Osteoblast (primary cell): ENCODE measurements at places on chromosomes 12 and 14. TPM values are rescaled to one million over a fixed set of nuclear protein-coding genes. Genes with fewer than 3 reads are reported as not detected.

The RBM25 gene
- 32.9 and 33.6 TPM in 2 replicates for total RNA-seq

The FIGNL2 gene
- total RNA-seq, result 0.29 and 0.36 TPM in 2 replicates

The IL23A gene
- total RNA-seq, result not detected in 2 replicates

The PTMS gene
- total RNA-seq, result 70.4 and 72.7 TPM in 2 replicates

The HRK gene
- under 0.01 and 0.59 TPM in 2 replicates for total RNA-seq

The SLC2A13 gene
- total RNA-seq, result 12.3 and 13.8 TPM in 2 replicates

The LPAR5 gene
- total RNA-seq, result under 0.01 TPM in 1 of 2 replicates, not detected in the other

The NINJ2 gene
- total RNA-seq, result 2.9 and 5.8 TPM in 2 replicates

The NRIP2 gene
- 0.59 TPM in 1 of 2 replicates, not detected in the other for total RNA-seq

The DUSP6 gene
- 28.6 and 30.0 TPM in 2 replicates for total RNA-seq

The CDK2 gene
- 13.0 and 13.4 TPM in 2 replicates for total RNA-seq

The PRB2 gene
- total RNA-seq, result not detected in 2 replicates

The SLC2A14 gene
- total RNA-seq, result under 0.01 TPM in 1 of 2 replicates, not detected in the other

The ART4 gene
- not detected in 2 replicates for total RNA-seq

The FLRT2 gene
- 39.1 and 46.3 TPM in 2 replicates for total RNA-seq

The FAM181A gene
- total RNA-seq, result not detected in 2 replicates

The PSME1 gene
- total RNA-seq, result 95.5 and 111 TPM in 2 replicates

The LMNTD1 gene
- not detected in 2 replicates for total RNA-seq

The LBHD2 gene
- total RNA-seq, result not detected in 2 replicates

The KIF5A gene
- 0.29 and 0.36 TPM in 2 replicates for total RNA-seq

The SAV1 gene
- total RNA-seq, result 44.2 and 50.1 TPM in 2 replicates

The EXOC5 gene
- total RNA-seq, result 78.1 and 80.3 TPM in 2 replicates

The NPAS3 gene
- total RNA-seq, result 0.59 and 0.72 TPM in 2 replicates

The PTCSC3 gene
- total RNA-seq, result not detected in 2 replicates

The KRT3 gene
- total RNA-seq, result not detected in 2 replicates

The TAS2R20 gene
- total RNA-seq, result 5.3 and 5.4 TPM in 2 replicates

The GNPTAB gene
- total RNA-seq, result 93.0 and 93.1 TPM in 2 replicates

The TTC6 gene
- total RNA-seq, result under 0.01 TPM in 2 replicates

The KRT1 gene
- not detected in 2 replicates for total RNA-seq

The CCDC175 gene
- total RNA-seq, result not detected in 2 replicates

The CAPZA3 gene
- not detected in 2 replicates for total RNA-seq

The GPR135 gene
- total RNA-seq, result 5.1 and 5.3 TPM in 2 replicates

The RNASE4 gene
- 18.1 and 24.2 TPM in 2 replicates for total RNA-seq

The RNASE9 gene
- not detected in 2 replicates for total RNA-seq

The IRAK3 gene
- 3.6 and 4.4 TPM in 2 replicates for total RNA-seq

The CEP170B gene
- total RNA-seq, result 17.1 and 21.0 TPM in 2 replicates

The KRT72 gene
- total RNA-seq, result not detected in 2 replicates

The LTBP2 gene
- 493 and 546 TPM in 2 replicates for total RNA-seq

The HOXC9 gene
- 8.3 and 11.6 TPM in 2 replicates for total RNA-seq

The LMO3 gene
- 3.2 and 3.3 TPM in 2 replicates for total RNA-seq

The PRH2 gene
- total RNA-seq, result 0.36 TPM in 1 of 2 replicates, not detected in the other

The OTUB2 gene
- 1.2 and 1.4 TPM in 2 replicates for total RNA-seq

The CPNE8 gene
- total RNA-seq, result 20.6 and 23.9 TPM in 2 replicates

The RPGRIP1 gene
- under 0.01 TPM in 1 of 2 replicates, not detected in the other for total RNA-seq
